Ureter (tissue), 1 donor: ENCODE measurements at places on chromosomes 5 and 9. TPM values are rescaled to one million over a fixed set of nuclear protein-coding genes. Genes with fewer than 3 reads are reported as not detected.
A peak's percentile ranks its signal among the peaks of the same experiment; 100 is the strongest.

DNA sequence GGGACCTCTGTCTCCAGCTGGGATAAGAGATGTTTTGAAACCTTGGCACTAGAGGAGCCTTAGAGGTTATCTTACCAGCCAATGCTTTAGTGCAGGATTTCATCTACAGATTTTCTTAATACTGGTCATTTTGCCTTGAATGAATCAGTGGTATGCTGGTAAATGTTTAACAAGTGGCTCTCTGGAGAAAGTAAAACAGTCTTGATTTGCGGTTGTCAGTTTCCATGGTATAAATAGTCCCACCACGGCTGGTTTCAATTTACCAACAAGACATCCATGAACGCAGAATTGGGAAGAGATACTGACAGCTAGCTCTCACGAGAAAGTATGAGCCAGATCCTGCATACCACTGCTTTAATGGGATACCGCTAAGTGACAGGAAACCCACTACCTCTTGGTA lies 56.7 kb upstream of the CXCL14 start:
- DNase-seq, result no peak

DNA sequence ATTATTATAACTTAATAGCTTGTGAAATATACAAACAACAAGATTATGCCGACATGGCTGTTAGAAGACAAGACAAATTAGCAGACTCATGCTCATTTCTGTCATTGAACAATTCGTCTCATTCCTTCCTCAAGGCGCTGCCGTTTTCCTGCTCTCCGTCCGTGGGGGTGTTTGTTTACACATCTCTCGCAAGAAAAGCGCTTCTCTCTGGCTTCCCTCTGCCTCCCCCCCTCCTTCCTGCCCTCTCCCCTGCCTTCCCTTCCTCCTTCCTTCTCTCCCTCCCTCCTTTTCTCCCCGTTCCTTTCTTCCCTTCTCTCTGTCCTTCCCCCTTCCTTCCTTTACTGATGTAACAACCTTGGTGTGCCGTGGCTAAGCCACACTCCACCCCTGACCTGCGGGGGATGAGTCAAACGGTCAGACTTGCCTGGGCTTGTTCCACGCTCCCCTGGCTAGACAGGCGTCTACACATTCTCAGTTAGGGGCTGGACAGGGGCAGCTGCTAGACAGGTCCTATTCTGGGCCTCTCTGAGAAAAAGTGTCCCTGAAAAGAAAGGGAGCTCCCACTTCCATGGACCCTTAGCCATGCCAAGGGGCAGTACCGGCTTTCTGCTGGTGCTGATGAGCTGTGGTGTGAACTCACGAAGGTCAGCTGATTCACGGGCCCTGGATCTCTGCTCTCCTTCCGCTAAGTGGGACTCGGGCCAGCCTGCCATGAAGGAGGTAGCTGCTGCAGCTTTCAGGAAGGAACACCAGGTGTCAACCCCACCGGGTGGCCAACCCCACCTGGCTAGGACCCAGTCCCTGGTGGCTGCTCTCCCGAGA lies 32.0 kb upstream of the SPTLC1 start:
- peak; percentile 83 for DNase-seq

- DNase-seq, result peak; percentile 87
These were observed at the start of gene SEMA4D for GRCh38 chr9:89497978-89498851. Gene SEMA4D (minus strand): TSS chr9:89498113. CDS start chr9:89405456, 92,657 bp downstream.

DNA sequence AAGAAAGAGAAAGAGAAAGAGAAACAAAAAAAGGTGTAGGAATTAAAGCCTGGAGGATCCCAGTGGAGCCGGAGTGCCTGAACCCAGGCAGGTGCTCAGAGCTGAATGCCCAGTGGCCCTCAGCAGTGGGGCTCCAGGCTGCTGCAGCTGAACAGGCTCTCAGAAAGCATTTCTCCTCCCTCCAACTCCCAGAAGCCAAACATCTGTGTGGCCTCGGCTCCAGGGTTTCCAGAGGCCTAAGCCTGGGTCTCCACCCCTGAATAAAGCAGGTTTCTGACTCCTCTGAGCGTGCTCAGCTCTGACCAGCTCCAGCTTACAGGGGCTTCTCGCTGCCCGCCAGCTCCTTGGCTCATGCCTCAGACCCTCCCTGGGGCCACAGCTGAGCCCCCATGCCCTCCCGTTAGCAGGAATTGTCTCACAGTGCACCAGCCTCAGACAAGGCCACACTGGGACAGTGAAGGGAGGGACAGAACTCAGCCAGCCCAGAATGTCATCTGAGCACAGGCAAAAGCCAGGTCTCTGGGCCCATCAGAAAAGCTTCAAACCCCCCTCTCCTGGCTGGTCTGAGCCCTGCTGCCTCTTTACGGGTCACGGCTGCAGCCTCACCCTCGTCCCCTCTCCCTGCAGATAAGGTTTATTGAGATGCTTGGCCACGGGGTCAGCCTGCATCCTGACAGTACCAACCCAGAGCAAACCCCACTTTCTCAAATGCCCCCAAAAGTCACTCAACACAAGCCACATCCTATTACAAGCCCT lies 114.4 kb upstream of the PPP1R26 start:
- DNase-seq, result no peak

GRCh38 chr5:127562252-127562651 lies 44.8 kb downstream of the PRRC1 start:
- DNase-seq, result no peak

C6 gene
- total RNA-seq, result 2.5 TPM

ADRA1B gene
- total RNA-seq, result 0.23 TPM
